ENCODE measurements at places on chromosomes 16 and 17.

- no peak for DNase-seq
Measured at GRCh38 chr16:17238285-17239028, 232.3 kb downstream of the XYLT1 start.

GRCh38 chr16:2216330-2216729 lies 1.7 kb upstream of the PGP start:
- DNase-seq, result no peak

DNA sequence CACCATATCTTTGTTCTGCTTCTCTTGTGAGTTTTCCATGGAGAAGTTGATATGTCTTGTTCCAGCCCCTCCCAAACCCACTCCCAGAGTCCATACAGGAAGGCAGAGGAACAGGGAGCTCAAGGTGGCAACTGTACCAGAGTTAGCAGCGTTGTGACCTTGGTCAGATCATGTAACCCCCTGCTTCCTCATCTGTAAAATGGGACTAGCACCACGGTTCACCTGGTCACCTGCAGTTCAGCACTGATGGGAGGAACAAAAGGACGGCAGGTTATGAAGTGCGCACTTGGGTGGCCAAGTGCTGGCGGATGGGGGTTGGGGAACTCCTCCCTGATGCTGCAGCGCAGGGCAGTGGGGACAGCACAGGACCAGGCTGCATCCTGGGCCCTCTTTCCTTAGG lies 7.7 kb upstream of the NEUROD2 start:
- DNase-seq, result no peak

GRCh38 chr16:85051067-85051581 lies 23.5 kb downstream of the KIAA0513 start:
- DNase-seq, result no peak

GRCh38 chr17:17236295-17237025 lies 508 bp downstream of the FLCN start:
- DNase-seq, result no peak

GRCh38 chr16:82700541-82701235 lies 73.9 kb downstream of the CDH13 start:
- no peak for DNase-seq

GRCh38 chr16:69141936-69142335 lies 9.5 kb downstream of the UTP4 start:
- DNase-seq, result no peak

DNA sequence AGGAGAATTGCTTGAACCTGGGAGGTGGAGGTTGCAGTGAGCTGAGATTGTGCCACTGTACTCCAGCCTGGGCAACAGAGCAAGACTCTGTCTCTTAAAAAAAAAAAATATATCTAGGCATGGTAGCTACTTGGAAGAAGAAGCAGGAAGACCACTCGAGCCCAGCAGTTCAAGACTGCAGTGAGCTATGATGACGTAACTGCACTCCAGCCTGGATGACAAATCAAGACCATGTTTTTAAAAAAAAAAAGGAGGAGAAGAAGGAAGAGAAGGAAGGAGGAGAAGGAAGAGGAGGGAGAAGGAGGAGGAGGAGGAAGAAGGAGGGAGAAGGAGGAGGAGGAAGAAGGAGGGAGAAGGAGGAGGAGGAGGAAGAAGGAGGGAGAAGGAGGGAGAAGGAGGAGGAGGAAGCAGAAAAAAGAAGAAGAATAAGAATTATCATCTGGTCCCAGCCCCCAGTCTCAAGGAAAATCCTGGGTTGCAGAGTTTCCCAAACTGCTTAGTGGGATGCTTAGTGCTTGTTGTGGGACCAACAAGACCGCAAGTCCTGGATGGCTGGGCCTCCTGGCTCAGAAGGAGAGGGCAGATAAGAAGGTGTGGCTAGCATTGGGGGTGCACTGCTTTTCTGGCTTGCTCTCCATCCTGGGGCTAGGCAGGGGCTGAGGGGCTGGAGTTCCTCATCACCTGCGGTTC lies 3.7 kb upstream of the DRC7 start:
- no peak for DNase-seq

DNA sequence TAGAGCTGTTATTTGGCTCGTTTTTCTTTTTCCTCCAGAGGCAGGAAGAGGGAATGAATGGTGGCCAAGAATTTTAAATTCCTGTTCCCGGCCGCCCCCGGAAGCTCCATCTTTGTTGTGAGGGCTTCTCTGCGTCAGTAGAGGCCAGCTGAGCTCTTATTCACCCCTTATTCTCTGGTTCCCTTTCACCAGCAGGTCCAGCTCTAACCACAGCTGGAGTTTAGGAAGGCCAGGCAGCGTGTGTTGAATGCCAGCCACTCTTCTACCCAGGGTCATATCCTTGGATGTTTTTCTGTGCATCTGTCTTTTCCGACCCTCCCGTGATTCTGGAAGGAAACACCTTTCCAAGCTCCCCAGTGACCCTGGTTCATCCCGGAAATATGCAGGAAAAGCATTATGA lies 570.5 kb downstream of the WWOX start:
- no peak for DNase-seq

DNA sequence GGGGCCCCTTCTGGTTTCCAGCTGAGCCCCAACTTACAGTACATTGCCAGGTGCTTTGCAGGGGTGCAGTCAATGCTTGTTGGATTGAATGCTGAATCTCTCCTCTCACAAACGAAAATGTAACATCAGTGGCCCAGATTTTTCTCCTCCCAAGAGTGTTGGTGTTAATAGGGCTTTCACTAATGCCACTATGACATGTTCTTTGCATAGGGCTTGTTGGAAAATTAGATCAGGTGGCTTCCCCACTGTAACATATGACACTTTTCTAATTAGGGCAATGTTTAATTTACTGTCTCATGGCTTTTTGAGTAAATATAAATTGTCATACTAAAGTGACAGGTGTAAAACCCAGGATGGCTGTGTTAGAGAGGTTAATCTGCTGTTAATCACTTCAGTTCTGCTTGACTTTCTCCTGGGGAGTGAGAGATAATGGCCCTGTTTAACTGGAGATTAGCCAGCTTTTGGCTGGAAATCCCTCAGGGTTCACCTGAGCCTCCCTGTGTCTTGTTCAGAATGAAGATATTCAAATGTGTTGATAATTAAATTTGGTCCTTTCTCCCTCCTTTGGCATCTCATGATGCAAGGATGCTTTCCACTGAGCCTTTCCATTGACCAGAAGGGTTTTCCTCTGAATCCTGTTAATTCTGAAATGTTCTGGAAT lies 502.3 kb downstream of the RBFOX1 start:
- DNase-seq, result no peak

DNA sequence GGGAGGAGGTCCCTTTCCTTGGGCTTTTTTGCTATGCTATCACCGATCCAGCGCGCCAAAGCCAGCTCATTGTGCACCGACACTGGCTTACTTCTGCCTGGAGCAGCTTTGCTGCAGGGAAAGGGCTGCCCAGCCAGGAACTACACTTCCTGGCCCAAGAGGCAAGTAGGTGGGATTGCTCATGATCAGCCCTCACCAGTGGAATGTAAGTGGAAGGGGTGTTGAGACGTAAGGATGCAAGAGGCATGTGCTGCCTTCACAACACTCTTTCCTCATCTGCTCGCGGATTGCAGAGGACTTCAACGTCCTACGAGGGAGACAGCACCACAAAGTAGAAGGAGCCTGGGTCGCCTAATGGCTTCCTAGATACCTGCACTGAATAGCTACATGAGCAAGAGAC lies 104.3 kb upstream of the FOXF1 start:
- no peak for DNase-seq

DNA sequence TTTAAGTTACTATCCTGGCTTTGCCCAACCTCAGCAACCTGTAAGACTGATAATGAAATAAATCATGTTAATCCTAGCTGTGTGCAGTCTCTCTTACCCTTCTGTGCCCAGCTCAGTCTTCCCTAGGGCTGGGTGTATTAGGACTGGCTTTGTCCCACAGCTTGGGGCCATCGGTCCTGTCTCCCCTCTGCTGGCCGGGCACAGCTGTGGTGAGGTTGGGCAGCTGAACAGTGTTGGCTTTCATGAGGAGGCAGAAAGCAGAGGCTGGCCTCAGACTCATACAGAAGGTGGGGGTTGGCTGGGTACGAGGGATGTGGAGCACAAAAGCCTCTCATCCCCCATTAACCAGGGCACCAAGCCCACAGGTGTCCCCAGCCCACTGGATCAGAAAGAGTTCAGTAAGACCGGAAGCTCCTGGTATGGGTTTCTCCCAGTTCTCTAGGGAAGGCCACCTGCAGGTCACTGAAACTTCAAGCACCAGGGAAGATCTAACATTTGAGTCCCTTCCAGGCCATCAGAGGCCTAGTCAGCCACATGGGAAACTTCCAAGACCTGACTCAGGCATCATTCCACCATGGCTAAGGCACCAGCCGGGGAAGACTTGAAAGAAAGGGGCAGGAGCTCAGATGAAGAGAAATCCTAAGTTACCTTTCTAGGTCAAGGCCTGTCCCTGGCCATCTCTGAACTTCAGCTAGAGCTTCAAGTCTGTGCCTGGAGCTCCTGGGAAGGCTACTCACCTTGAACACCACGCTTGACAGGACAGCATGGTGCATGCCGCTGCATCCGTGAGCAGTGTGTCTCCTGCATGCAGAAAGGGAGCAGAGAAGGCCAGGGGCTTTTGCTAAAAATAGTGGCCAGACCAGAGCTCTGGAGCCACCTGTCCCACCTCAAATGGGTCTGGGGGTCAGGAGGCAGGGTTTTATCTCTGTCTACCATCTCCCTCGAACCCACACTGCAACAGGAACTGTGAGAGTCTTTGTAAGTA lies 8.8 kb downstream of the CNP start:
- DNase-seq, result no peak

DNA sequence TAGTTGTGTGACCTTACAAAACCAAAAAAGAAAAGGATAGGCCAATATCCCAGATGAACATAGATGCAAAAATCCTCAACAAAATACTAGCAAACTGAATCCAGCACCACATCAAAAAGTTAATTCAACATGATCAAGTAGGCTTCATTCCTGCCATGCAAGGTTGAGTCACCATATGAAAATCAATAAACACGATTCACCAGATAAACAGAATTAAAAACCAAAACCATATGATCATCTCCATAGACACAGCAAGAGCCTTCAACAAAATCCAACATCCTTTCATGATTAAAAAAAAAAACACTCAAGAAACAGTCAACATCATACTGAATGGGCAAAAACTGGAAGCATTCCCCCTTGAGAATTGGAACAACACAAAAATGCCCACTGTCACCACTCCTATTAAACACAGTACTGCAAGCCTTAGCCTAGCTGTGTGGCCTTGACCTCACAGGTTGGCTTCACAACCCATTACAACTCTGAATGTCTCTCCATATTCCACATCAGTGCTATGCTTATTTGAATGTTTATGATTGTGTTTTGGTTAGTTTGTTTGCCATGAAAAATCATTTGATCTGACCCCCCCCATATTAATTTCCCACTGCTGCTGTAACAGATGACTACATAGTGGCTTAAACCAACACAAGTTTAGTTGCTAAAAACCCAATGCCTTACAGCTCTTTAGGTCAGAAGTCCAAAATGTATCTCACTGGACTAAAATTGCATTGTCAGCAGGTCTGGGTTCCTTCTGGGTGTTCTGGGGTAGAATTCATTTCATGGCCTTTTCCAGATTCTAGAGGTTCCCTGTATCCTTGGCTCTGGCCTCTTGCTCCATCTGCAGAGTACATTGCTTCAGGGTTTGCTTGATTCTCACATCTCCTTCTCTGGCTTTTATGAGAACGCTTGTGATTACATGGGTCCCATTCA lies 257.1 kb upstream of the DYNLRB2 start:
- no peak for DNase-seq

- DNase-seq, result no peak
Measured at GRCh38 chr16:85641776-85642176, 28.7 kb downstream of the GSE1 start.

Measured in nephron progenitor cell (in vitro differentiated cells).